Upper lobe of left lung (tissue), 6 donors: ENCODE measurements at places on chromosomes 16 and 17. TPM values are rescaled to one million over a fixed set of nuclear protein-coding genes. Genes with fewer than 3 reads are reported as not detected.

DNA sequence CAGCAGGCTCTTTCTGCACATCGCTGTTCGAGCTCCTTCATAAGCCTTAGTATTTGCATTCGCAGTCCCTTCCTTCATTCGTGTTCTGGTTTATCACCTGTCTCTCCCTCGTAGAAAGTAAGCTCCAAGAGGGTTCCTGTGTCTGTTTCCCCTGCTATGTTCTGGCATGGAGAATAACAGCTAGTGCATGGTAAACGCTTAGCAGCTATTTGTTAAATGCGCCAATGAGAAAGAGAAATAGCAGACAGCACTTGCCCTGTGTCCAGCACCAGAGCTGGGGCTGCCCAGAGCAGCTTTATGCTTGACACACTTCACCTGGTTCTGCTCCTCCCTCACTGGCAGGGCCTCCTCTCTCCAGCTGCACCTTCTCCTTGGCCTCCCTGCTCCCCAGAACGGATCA is 5.5 kb downstream of the ZNF688 start:
- H3K27ac ChIP-seq = no peak overlapping the region
- no peaks in the 10 kb centered on the region for H3K27me3 ChIP-seq
- DNase-seq = no peak
- H3K4me1 ChIP-seq = peaks cover 27% of the 10 kb centered on the region
- peaks cover 4% of the 10 kb centered on the region for H3K36me3 ChIP-seq

DNA sequence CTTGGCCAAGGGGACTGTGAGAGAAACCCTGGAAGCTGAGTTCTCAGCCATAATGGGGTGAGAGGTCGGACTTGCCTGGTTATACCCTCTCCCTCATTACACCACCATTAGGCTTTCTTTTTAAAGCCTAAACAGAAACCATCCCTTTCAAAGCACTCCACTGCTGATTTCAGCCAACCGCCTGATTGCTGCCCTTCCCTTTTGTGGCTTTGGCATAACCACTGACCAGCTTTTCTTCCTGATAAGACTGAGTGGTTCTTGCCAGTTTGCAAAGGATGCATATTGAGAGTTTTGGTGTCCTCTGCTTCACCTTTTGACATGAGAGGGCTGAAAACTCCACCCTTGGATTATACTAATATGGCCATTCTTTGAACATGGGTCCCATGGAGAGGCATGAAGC is 308.2 kb upstream of the GOT2 start:
- no peak for DNase-seq
- H3K27ac ChIP-seq = no peak overlapping the region
- H3K36me3 ChIP-seq = no peaks in the 10 kb centered on the region
- H3K4me1 ChIP-seq = no peaks in the 10 kb centered on the region
- no peaks in the 10 kb centered on the region for H3K27me3 ChIP-seq

Gene TBC1D26
- 0.11 TPM for total RNA-seq

Gene CSH2
- total RNA-seq = not detected

DNA sequence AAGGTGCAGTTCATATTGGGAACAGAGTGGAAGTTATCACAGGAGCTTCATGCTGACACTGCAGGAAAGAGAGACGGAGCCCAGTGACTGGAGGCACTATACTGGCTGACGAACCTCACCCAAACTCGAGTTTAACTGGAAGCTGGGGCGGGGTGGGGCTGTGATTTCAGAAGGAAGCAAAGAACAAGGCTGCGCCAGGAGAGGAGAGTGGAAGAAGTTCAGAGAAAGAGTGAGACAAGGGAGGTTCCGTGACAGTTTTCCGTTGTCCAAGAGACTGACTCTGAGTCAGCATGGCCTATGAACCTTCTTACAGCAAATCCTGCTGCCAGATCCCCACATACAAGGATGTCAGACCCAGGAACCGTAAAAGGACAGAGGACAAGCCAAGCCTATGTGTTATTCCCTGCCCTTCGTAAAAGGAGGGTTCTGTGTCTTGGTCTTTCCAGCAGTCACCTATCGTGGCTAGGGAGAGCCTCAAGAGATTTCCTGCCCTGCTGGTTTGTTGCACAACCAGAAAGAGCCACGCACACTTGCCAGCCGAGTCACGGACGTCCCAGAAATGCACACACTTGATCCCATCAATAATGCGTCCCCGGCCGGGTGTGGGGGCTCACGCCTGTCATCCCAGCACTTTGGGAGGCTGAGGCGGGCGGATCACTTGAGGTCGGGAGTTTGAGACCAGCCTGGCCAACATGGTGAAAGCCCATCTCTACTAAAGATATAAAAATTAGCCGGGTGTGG is 5.1 kb downstream of the PITPNA start:
- H3K4me3 ChIP-seq = no peak overlapping the region
- H3K4me1 ChIP-seq = peaks cover 52% of the 10 kb centered on the region
- no peaks in the 10 kb centered on the region for H3K27me3 ChIP-seq

Gene HLF
- total RNA-seq = 25.8 TPM

GRCh38 chr16:25679511-25679910 is 12.2 kb upstream of the HS3ST4 start:
- H3K36me3 ChIP-seq = no peaks in the 10 kb centered on the region
- no peaks in the 10 kb centered on the region for H3K4me1 ChIP-seq
- H3K4me3 ChIP-seq = no peak overlapping the region
- no peak overlapping the region for H3K27ac ChIP-seq
- H3K27me3 ChIP-seq = no peaks in the 10 kb centered on the region

Gene KDM6B
- total RNA-seq = 46.7 TPM

Gene MYO15A
- total RNA-seq = 5.0 TPM

Gene CCL8
- total RNA-seq = 1.4 TPM

DNA sequence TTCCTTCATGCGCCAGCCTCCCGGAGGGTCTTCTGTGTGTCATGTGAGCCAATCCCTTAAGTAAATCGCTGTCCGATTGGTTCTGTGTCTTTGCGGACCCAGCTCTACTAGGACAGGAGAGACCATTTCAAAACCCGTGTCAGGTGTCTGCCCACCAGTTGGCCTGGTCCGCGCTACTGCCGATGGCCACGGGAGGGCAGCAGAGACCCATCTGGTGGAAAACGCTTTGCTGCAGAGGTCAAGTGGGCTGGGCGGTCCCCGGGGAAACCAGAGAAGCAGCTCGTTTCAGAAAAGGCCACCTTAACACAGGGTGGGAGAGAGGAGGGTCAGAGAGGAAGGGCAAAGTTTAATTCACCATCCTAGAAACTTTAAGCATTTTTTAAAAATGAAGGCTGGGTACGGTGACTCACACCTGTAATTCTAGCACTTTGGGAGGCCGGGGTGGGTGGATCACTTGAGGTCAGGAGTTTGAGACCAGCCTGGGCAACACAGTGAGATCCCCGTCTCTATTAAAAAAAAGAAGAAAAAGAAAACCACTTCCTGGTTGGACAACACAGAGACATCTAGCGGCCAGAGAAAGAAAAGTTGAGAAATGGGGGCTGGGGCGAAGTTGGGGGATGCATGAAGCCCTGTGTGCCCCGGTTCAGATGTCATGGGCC is 2.8 kb upstream of the CIBAR2 start:
- H3K27me3 ChIP-seq = no peaks in the 10 kb centered on the region
- H3K27ac ChIP-seq = no peak overlapping the region
- H3K4me3 ChIP-seq = peak overlapping the region; percentile 29
- no peaks in the 10 kb centered on the region for H3K36me3 ChIP-seq
- DNase-seq = peak; percentile 91
